Fibroblast of skin of abdomen (primary cell): ENCODE measurements at places on chromosomes 1 and 21.

- DNase-seq, result peak; percentile 46
Measured at GRCh38 chr1:224733027-224733911, 117.2 kb downstream of the CNIH3 start.

GRCh38 chr1:12594966-12595756 is 22.8 kb downstream of the DHRS3 start:
- peak; percentile 67 for DNase-seq

DNA sequence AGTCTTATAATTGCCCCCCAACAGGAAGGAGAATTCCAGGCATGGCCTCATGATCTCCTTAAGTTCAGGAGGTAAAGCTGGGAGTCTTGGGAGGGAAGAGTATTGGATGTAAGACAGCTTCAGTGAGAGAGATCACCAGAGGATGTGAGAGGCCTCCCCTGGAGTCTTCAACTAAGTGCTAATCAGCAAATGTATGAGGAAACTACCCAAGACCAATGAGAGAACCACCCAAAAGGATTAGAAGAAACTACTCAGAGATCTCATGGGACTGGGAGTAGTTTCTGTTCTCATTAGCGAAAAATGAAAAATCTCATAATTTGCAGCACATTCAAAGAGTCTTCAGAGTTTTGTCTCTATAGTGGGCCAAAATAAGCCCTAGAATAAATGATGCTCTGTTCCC is 36.6 kb upstream of the WNT2B start:
- DNase-seq, result no peak

DNA sequence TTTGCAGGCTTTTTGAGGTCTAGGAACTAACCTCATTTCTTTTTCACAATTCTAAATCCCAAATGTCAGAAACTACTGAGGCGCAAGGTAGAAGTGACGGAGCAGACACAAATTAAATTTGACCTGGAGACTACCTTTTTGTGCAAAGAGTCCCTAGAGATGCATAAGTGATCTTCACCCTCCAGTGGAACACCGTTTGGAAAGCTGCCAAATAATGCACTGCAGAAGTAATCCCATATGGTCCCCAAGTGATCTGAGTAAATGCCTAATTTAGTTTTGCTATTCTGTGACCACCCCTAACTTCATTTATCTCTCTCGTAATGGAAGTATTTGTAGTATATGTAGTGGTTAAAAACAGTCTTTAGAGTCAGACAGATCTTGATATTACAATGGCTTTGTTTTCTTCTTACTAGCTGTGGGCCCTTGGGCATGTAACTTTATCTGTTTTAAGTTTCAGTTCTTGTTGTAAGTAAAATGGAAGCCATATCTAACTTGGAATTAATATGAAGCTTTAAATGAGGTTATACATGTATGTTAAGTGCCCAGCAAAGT is 70.4 kb upstream of the IPO9 start:
- DNase-seq, result no peak

GRCh38 chr21:31897311-31897710 is 24.5 kb downstream of the HUNK start:
- peak; percentile 76 for DNase-seq

- no peak for DNase-seq
Measured at GRCh38 chr1:95255826-95256225, 21.8 kb downstream of the RWDD3 start.

DNA sequence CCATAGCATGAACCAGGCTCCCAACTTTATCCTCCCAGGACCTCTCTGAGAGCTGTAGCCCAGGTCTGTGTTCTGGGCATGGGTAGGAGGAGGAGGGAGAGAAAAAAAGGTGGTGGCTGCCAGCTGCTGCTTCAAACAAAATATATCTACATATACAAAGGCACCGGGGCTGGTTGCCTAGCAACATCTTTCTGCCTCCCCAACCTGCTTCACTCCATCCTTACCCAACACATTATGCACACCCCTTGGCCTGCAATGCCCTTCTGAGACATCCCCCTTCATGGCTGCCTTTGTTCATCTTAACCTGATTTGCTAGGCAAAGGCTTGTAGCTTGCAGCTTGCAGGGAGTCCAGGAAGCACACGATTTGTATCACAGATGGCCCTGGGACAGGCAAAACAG is 27.2 kb upstream of the ATP1A1 start:
- no peak for DNase-seq

GRCh38 chr1:164590592-164590991 is 31.6 kb downstream of the PBX1 start:
- DNase-seq, result no peak

- no peak for DNase-seq
Measured at GRCh38 chr1:114274621-114275317, 121.1 kb upstream of the SYT6 start.

DNA sequence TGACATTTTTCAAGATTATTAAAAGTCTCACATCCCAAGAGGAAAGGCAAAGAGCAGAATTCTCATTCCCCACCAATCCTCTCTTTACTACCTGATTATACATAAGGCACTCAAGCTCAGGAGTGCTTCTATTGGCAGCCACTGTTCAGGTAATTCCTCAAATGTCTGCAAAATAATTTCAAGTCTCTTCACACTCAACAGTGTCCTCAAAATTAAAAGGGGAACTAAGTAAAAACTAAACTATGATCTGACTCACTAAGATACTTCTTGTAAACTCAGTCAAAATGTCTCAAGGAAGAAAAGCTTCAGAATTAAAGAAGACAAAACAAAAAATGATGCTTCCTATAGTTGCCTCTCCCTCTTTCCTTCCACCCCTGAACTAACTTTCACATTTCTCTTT is 135.6 kb downstream of the GPATCH2 start:
- DNase-seq, result no peak

DNA sequence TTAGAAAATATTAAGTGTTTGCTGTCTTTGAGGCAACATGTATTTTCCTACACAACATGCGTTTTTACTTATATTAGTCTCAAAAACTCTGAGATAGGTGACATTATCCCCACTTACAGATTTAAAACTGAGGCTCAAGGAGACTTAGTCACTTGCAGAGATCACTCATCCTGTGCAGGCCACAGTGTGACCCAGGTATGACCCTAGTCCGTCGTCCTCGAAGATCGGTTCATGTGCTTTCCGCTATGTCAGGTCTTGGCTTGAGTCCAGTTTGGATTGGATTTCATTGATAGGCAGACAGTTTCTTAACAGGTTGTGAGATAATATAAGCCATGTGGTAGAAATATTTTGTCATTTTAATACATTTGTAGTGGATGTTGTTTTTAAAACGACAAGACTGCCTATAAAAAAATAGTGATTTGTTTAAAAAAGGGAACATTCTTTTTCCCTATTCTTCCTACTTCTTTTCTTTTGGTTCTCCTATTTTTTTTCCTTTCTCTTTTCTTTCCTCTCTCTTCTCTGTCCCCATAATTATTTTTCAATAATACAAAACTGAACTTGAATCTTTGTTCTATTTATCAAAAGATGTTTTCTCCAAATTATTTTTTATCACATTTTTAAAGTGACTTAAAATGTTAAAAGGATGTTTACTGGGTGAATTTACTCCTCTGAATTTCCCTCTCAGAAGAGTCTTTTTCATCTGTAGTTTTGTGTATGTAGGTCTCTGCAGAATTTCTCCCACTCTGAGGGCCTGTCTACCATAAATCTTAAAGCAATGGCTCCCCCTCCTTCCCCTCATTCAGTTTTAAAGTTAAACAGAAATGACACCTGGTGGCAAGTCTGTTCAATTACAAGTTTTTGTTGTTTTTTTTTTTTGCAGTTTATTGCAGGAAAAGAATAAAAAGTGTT is 81.8 kb downstream of the PHTF1 start:
- DNase-seq, result peak; percentile 56

- DNase-seq, result no peak
Measured at GRCh38 chr1:27052527-27052926, 39.9 kb upstream of the TENT5B start.

- DNase-seq, result no peak
Measured at GRCh38 chr1:191697556-191697955, 460.7 kb upstream of the RGS18 start.

- peak; percentile 98 for DNase-seq
Measured at GRCh38 chr1:198935306-198935921, 296.6 kb downstream of the PTPRC start.

GRCh38 chr1:221543529-221544120 is 198.3 kb downstream of the DUSP10 start:
- peak; percentile 30 for DNase-seq

- peak; percentile 33 for DNase-seq
Measured at GRCh38 chr1:86169625-86170024, 13.1 kb upstream of the COL24A1 start.

DNA sequence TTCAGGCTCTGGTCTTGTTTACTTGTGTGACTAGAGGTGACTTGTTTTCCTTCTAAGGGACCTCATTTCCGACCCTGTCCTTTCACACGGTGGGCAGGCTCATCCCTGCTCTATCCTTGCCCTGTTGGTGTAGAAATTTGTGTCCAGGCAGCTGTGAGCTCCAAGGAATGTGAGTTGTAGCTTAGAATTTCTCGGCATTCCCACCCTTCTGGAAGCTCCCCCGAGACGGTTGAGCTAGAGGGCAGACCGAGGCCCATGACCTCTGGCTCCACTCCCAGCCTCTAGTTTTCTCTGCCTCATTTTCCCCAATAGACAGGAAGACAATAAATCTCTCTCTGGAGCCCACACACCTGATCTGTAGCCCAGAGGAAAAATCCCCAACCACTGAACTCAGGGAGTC is 100.9 kb downstream of the NAV1 start:
- no peak for DNase-seq

GRCh38 chr1:161185732-161186311 is 8.5 kb upstream of the B4GALT3 start:
- no peak for DNase-seq
